Fibroblast of lung (primary cell): ENCODE measurements at places on chromosomes 6 and 20. TPM values are rescaled to one million over a fixed set of nuclear protein-coding genes. Genes with fewer than 3 reads are reported as not detected.
A peak's percentile ranks its signal among the peaks of the same experiment; 100 is the strongest.

CPNE5 gene
- polyA plus RNA-seq = 0.02 TPM in 2 replicates

DNA sequence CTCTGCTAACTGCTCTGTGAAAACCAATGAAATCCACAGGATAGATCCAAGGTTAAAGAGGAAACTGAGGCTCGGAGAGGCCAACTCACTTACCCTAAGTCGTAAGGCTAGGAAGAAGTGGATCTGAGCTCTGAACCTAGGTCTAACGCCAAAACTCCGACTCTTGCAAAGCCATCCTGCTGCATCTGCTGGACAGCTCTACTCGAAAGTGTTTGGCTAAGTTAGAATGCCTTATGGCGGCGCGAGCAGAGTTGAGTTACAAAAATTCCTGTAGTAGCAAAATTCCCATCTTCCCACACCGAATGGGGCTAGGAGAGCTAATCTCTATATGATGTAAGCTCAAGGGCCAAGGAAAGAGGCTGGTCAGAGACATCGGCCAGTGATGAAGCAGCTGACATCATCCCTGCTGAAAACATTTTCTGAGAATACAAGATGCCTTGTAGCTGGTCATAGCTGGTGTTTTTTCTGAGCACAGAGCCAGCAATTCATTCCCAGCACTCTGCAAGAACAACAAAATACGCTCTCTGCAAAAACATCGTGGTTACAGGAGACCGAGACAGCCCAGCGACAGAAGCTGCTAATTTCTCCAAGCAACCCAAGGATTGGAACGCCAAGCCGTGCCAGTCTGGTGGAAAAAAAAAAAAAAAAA, 1.8 kb downstream of the SPATA2 start:
- peak; percentile 32 for DNase-seq

DNA sequence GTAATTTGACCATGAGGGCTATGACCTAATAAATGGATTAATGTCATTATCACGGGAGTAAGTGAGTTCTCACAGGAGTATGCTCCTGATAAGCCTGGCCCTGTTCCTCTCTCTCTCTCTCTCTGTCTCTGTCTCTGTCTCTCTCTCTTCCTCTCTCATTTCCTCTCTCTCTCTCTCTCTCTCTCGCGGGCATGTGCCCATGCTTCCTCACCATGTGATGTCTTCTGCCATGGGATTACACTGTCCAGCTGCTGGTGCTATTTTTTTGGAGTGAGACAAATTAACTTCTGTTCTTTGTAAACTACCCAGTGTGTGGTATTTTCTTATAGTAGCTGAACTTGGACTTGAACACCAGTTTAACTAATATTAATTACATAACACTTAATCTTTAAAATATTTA, 374.3 kb upstream of the GJE1 start:
- DNase-seq = no peak

GRCh38 chr6:169454204-169454871, 200.7 kb upstream of the THBS2 start:
- peak; percentile 68 for DNase-seq

- DNase-seq = no peak
Observed at GRCh38 chr20:50098259-50098658, 14.7 kb downstream of the UBE2V1 start.

- DNase-seq = no peak
Observed at GRCh38 chr6:38281126-38281525, 358.6 kb downstream of the BTBD9 start.
